ENCODE measurements at places on chromosomes 2 and 18.

DNA sequence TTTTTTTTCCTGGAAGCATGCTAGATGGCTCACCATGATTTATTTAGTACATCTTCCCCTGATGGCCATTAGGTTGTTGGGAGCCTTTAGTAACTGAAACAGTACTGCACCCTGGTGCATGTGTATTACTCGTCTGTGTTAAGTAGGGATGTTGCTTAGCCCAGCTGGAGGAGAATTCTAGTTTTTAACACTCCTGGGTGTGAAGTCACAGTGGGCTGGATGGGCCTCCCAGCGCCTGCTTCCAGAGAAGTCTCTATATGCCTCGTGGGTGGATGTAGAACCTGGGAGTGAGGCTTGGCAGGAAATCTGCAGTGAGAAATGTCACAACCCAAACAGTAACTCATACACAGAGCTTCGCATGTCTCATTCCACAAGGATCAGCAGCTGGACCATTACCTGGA is 28.9 kb upstream of the NT5DC4 start:
- no peak for DNase-seq

- DNase-seq = no peak
Measured at GRCh38 chr2:2919026-2919425, 458.6 kb downstream of the EIPR1 start.

DNA sequence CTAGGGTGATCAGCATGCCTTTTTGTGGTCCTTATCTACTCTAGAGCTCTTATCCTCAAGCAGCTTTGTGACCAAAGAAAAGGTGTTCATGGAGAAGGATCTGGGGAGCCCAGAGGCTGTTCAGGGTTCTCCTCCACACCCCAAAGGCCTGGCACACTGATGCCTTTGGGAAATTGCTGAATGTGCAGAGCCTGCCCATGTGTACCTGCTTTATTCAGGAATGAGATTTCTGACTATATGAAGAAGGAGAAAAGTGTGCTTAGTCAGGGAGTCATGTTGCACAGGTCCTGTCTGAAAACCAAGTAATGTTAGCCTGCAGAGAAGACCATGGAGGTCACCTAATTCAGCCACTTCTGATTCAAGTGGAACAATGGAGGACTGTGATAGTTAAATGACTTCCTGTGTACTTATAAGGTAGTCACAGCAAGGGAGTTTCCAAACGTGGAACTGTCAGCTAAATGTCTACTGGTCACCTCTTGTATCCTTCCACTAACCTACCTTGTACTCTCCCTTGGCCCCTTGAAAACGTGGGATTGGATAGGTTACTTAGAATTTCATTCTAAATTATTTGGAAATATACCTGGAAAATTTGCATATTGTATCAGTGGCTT is 81.3 kb downstream of the LIMS1 start:
- DNase-seq = no peak

- DNase-seq = no peak
Measured at GRCh38 chr2:21821672-21822227, 698.0 kb downstream of the TDRD15 start.

GRCh38 chr2:175880-176820 is 87.7 kb downstream of the SH3YL1 start:
- peak; percentile 20 for DNase-seq

- DNase-seq = no peak
Measured at GRCh38 chr2:69192176-69192945, 179.4 kb downstream of the ANTXR1 start.

DNA sequence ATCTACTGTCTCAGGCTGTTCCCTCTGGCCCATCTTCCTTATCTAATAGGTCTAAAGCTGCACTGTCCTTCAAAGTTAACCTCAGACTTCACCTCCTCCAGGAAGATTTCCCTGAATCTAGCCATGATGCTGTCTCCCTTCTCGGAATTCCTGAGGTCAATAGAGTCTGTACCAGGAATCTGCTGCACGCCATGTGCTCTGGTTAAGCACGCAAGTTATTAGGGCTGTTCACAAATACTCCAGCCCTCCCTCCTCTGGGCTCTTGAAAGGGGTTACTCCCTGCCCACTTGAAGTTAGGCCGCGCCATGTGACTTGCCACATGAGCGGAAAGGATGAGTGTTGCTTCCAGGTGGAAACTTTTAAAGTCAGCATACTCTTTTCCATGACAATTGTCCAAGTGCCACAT is 43.6 kb downstream of the MCFD2 start:
- no peak for DNase-seq

GRCh38 chr2:118246726-118247125 is 158.5 kb downstream of the INSIG2 start:
- DNase-seq = no peak

GRCh38 chr2:162073888-162074631 is at the start of gene DPP4:
Gene DPP4 (minus strand): TSS chr2:162074215. CDS start chr2:162073981, 234 bp downstream.
- peak; percentile 33 for DNase-seq

- no peak for DNase-seq
Measured at GRCh38 chr2:18067588-18068384, 189.3 kb downstream of the KCNS3 start.

DNA sequence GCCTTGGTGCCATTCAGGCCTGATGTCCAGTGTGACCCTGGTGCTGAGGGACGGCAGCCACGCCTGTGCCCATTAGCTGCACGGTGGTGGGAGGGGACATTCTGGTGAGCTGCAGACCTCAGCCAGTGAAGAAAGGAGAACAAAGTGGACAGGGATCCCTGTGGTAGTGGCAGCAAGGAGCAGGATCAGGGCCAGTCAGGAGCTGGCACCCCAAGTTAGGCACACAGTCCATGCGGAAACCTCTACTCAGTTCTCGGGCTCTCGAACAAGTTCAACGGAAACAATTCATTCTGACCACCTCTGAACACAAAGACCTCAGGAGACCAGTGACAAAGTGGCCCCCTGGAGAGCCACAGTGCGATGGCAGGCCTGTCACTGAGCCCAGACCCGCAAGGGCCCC is 30.1 kb downstream of the COA5 start:
- no peak for DNase-seq

- DNase-seq = no peak
Measured at GRCh38 chr18:22167471-22168241, 1.7 kb upstream of the GATA6 start.

DNA sequence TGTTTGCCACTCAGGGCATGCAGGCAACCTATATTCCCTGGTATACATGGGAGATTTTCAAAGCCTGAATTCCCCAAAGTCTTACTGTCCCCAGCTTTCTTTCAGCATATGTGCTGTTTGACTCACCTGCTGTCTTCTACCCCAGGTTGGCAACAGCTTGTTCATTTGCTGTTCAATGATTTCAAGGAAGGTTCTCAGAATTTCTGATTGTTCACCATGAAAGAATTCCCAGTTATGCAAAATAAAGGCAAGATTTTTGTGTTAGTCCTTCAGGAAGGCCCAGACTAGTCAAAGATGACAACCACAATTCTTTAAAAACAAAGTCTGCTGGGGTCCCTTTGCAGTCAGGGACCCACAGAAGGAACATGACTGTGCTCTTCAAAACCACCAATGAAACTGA is 1057.8 kb upstream of the CDH2 start:
- no peak for DNase-seq

- no peak for DNase-seq
Measured at GRCh38 chr2:216319771-216320170, 52.5 kb downstream of the MARCHF4 start.

- no peak for DNase-seq
Measured at GRCh38 chr2:217004656-217005055, 144.8 kb upstream of the TNP1 start.

DNA sequence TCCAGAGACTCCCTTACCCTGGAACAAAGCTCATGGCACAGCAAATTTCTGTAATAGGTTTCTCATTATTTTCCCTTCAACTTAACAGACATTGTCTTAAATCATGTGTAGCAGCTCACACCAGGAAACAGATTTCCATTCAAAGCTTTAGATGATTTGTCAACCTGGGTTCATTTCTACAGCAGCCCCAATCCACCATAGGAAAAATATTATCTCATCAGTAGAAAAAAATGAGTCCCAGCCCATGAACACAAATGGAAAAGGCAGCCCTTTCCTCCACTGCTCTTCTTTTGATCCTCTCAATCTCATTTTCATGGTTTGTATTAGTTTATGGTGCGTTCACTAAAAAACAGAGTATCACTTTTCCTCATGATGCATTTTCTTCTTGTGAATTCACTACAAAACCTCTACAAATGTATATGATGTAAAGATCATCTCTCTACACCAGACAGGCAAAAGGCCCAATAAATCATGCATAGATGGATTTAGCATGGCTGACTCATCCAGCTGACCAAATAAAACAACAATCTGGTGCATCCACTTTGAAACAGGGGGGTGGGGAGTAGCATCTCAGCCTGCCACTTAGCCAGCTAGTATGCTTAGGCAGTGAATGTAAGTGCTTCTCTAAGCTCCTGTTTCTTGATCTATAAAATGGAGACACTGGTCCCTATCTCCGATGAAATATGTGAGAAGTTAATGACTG is 78.6 kb downstream of the SATB2 start:
- no peak for DNase-seq

DNA sequence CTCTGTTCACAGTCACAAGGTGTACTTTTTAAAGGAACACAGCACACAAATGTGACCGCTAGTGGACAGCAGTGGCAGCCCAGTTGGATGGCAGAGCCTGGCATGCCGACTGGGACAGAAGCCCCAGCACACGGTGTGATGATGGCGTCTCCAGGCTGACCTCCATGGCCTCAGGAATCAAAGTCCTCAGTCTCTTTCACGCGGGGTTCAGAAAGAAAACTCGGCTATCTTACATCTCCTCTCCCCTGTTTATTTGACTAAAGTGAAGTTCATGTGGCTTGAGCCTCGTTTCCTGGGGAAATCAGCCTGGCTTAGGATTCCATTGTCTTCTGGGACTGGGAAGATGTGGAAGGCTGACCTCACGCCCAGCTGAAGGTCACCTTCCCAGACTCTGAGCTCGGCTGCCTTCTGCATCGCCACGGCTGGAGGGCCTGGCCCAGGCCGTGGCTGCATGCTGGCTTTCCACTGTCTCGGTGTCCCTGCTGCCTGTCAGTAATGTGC is 56.1 kb downstream of the ASAP2 start:
- DNase-seq = no peak

DNA sequence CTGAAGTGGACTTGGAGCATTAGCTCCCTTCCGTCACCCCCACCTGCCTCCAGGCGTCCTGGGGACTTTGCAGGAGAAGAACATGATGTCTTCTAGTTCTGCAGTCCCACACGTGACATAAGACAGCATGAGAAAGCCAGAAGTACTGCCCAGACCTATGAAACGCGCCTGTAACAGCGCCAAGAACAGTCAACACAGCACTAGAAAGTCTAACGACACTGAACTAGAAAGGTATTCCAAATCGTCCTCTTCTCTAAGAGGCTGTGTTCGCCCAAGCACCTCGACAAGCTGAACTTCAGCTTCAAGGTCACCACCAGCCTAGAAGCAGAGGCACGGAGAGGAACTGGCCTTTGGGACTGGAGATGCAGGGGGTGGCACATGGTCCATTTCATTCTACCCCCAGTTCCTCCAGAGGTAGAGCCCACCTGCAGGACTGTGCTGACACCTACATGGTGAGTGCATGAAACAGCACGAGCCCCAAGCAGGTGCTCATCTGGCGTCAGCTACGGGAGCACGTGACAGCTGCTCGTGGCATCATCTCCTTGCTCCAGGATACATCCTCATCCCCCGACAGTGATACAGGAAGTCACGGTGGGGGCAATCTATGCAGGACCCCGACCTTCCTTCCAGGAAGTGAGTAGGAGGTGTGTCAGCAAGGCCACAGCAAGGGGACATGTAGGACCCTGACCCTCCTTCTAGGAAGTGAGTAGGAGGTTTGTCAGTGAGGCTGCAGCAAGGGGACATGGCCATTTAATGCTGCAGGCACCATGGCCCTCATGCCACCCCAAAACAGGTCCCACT is 3.7 kb downstream of the HDAC4 start:
- no peak for DNase-seq

DNA sequence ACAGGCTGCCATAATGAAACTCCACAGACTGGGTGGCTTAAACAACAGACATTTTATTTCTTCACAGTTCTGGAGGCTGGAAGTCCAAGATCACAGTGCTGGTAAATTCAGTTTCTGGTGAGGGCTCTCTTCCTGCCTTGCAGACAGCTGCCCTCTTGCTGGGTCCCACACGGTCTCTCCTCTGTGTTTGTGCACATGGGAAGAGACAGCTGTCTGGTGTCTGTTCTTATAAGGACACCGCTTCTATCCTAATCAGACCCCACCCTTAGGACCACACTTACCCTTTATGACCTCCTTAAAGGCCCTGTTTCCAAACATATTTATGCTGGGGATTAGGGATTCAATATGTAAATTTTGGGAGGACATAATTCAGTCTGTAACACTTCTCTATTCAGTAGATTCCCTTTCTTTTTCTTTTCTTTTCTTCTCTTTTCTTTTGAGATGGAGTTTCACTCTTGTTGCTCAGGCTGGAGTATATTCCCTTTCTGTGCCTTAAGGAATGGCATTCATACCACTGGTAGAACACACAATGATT is 18.9 kb downstream of the CTIF start:
- no peak for DNase-seq

DNA sequence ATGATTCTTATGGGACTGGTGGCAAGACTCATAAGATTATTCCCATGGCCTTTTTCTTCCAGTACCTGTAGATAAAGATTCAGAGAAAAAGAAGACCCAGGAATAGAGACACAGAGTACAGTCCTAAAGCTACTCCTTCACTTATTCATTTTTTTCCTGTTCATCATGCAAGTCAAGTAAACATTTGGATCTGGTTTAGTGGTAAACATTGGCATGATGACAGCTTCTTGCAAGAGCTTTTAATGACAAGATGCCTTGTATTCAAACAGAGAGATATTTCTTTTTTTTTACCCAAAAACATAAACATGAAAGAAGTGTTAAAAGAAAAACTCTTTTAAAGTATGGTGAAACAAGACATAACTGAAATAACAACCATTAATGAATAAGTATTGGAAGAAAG is 20.2 kb downstream of the CXCR2 start:
- DNase-seq = no peak

GRCh38 chr2:103293067-103293741 is 531.4 kb downstream of the TMEM182 start:
- DNase-seq = no peak

DNA sequence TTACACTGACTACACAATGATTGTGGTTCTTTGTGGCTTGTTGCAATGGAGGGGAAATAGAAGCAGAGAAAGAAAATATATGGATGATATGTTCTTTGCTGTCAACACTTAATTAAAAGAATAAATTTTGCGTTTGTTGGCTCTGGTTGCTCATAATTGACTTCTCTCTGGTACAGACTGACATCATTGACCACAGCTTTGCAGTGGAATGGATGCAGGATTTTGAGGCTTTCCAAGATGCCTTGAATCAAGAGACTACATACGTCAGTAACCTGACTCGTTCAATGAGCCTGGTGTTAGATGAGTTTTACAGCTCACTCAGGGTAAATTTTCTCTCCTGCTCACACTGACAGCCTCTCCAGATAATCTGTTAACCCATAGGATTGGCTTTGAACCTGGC is 9.9 kb downstream of the GPN1 start:
- no peak for DNase-seq

- no peak for DNase-seq
Measured at GRCh38 chr2:96913117-96913397, 43.2 kb upstream of the SEMA4C start.
